Muscle of leg (tissue), 16 donors: ENCODE measurements at places on chromosomes 7 and 10. TPM values are rescaled to one million over a fixed set of nuclear protein-coding genes. Genes with fewer than 3 reads are reported as not detected.

DNA sequence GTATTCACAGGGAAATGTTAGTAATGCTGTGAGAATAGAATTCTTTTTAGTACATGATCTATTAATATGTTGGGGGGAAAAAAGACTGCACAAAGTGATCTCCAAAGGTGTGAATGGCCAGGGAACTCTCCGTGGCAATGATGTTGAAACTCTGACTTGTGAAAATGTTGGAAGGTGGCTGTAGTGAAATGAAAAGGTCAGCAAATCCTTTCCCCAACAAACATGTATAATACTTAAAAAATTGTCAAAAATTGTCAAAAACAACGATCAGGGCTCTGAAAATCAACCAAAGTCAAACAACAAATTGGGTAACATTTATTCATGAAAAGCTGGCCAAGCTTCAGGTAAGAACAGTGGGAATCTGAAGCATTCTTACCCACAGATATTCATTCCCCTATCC lies 35.5 kb downstream of the TMEM26 start:
- no peak for DNase-seq

- DNase-seq = no peak
Observed at GRCh38 chr10:12703813-12704212, 297.7 kb downstream of the CCDC3 start.

The EPHA1 gene
- 5.7 TPM for polyA plus RNA-seq

The AP4M1 gene
- 23.6 TPM for polyA plus RNA-seq

The MSMB gene
- polyA plus RNA-seq = not detected
